ENCODE measurements at places on chromosomes 16 and 17. TPM values are rescaled to one million over a fixed set of nuclear protein-coding genes. Genes with fewer than 3 reads are reported as not detected.

DNA sequence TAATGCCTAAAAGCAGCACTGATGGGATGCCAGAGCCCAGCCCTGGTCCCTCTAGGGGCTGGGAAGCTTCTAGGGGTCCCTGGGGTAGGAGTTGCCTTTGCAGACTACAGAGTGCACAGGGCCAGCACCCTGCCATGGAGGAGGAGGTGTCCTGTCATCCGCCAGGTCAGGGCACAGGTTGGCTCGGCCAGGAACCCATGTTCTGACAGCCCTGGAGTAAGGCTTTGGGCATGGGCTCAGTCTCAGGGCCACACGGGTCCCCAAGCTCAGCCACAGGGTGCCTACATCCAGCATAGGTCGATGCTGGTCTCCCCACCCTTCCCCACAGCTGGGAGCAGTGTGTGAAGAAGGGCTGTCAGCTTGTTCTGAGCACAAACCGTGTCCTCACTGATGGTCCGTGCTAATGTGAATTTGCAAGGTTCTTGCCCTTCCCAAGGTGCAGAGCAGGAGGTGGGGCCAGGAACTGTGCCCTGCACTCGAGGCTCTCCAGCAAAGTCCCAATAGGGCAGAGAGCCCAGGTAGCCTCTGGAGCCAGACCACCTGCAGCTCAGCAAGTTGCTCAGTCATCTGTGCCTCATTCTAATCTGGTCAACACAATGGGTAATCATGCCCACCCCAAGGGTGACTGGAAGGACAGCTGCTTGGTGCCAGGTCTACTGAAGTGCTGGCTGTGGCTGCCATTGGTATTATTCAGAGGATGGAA, 72.8 kb downstream of the AMFR start:
- ATAC-seq = no peak

DNA sequence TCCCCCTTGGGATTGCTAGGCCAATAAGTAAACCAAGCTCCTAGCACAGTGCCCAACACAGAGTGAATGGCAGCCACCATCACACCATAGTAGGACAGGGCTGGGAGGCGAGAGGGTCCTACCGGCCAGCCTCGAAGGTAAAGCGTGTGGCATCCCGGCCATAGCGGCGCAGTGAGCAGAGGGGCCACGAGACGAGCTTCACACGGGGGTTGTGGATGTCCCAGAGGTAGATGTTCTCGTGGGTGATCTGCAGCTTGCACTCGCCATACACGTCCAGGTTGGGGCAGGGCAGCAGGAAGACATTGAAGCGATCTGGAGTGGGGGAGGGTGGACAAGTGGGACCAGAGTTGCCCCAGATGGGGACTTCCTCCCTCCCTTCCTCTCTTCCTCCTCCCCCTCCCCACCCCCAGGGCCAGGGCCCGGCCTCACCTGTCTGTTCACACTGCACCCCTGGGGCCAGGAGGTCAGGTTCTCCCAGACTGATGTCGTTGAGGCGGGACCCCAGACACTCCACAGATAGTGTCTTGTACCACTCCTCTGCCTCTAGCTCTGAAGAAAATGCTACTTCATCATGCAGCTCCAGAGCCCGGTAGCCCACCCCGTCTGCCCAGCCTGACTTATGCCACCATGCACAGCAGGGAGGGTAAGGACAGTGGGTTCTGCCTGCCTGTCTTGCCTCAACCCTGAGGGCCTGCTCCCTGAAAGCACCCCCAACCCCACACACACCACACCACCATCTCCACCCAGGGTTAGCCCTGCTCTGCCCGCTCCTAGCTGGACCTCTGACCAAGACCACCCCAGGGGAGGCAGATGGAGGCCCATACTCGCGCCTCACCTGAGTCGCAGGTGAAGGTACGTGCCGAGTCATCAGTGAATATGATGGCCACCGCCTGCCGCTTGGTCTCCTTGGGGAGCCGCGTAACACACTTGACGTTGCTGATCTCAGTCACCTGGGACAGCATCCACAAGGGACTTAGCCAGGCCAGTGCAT, 11.3 kb downstream of the DOK4 start:
- no peak for ATAC-seq

The KCNH4 gene
- 0.16 TPM for total RNA-seq

GRCh38 chr17:81999976-82000802, 22.5 kb downstream of the CENPX start:
- ATAC-seq = no peak

GRCh38 chr16:31142109-31143010, 6.8 kb upstream of the PRSS8 start:
- ATAC-seq = peak; percentile 94

- ATAC-seq = no peak
Observed at GRCh38 chr17:1559047-1560043, 3.2 kb downstream of the PITPNA start.

DNA sequence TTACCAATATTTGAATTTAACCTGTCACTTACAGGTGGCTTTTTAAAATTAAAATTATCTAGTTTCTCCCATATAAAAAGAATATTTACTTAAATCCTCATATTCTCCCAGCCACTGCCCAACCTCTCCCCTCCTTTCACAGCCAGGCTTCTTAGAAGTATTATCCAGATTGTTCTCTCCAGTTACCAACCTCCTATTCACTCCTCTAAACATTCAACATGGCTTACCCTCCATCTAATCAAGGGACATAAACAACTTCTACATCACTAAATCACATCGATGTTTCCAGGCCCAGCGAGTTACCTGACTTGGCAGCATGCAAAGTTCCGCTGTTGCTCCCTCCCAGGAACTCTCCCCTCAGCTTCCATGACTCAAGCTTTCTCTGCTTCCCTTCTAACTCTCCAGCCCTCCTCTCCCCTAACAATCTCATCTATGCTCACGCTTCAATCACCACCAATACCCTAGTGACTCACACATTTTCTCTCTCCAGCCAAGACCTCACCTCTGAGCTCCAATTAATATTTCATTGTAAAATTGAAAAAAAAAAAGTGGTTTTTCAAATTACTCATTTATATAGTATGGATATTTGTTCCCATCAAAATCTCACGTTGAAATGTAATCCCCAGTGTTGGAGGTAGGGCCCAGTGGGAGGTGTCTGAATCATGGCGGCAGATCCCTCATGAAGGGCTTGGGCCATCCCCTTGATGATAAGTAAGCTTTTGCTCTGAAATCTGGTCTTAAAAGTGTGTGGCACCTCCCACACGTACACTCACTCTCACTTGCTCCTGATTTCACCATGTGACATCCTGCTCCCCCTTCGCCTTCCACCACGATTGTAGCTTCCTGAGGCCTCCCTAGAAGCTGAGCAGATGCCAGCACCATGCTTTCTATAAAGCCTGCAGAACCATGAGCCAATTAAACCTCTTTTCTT, 88.5 kb downstream of the HELZ start:
- ATAC-seq = no peak

DNA sequence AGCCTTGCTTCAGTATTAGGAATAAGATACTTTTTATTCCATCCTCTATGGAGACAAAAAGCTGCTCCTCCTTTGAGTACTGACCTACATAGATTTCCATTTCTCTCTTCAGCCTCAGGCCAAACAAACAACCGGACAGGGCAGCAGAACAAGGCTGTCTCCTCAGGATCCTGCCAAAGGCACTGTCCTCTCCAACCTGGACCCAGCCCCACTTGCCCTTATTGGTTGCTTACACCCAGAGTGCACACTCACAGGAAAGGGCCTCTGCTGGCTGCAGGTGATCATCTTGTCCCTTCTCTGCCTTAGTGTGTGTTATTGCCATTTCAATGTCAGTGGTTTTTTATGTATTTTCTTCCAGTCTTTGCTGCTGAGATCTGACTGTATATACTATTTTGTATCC, 26.6 kb downstream of the LIG3 start:
- no peak for ATAC-seq

DNA sequence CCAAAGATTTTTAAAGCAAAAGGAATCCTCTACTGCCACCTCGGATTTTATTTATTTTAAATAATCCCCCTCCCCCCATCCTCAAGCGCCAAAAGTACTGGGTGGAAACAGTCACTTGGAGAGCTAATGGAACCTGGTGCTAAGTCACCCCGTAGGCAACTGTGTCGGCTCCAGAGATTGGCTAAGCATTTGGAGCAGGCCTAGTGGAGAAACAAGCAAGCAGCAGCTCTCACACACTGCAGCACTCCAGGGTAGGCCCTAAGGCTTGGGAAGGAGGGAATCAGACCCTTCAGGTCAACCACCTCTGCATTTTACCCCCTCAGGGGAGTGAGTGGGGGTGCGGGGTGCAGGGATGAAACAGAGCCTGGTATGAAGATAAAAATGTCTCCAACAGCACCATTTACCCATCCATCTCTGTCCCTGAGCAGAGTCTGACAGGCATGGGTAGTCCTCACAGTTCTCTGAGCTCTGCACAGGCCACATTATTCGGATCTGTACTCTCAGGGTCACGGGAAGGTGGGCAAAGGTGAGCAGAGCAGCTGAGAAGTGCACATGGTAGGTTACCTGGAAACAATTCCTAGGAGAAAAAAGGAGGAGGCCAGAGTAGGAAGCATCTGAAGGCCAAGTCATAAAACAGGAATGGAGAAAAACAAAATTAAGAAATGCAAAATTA, 27.2 kb upstream of the STAC2 start:
- ATAC-seq = no peak

The RASL10B gene
- 25.9 TPM for total RNA-seq

DNA sequence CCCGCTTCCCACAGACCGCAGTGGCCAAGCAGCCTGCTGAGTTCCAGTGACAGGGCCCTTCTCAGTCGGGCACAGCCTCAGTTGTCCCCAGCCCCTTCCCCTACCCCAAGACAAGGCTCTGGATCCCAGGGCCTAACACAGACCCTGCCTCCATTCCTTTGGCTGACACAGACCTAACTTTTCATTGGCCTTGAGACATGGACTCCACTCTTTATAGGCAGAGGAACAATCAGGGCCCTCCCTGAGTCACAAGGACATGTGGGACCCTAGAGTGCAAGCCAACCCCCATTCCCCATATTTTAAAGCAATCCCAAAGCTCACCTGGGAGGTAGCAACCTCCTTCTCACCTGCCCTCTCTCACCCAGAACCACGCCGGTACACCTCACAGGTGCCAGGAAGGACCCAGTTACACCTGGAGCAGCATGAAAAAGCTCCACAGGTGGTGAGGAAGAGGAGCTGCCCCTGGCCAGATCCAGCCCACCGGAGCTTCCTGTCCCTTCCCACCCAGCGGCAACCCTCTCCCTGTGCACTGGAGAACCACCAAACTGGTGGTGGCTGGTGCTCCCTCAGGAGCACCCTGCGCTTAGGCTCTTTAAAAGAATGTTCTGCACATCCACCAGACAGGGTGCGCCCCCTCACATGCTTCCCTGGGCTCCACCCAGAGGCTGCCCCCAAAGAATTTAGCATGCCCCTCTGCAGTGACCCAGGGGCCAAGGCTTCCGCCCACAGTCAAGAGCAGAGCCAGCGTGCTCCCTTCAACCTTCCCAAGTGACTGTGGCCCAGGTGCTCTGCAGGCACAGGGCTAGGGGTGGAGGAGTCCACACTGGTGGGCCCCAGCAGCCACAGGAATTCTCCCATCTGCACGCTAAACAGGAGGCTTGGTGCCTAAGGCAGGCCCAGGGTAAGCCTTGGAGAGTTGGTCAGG, 3.4 kb downstream of the MNT start:
- no peak for ATAC-seq

DNA sequence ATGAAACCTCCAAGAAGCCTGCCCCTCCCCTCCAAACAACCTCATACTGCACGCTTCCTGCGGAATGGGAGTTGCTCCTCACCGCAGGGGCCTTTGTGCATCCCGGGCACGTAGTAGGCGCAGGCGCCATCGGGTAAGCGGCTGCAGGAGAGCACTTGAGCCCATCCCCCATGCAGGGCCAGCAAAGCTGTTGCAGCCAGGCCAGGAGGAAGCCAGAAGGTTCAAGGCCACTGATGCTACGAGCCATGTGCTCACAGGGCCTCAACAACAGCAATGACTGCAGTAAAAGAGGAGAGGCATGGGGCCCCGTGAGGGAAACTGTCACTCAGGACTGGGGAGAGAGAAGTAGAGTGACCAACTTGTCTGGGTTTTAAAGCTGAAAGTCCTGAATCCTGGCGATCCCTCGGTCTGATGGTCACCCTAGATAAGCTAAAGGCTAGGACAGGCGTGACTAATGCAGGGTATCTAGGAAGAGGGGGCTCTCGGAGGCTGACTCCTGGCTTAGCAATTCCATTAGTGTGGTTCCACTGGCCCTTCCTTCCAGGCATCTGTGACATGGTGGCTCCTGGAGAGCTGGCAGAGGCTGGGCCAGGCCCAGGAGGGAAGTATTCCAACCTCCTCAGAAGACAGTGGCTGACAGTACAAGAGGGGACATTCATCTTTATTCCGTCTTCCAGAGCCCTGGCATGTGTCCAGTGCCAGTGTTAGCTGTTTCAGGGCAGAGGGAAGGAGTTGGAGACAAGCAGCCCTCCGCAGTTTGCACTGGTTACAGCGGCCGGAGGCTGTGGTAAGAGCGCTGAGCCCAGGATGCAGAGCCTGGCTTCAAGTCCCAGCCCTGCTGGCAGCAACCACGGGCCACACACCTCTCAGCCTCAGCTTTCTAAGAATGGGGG, 20.8 kb downstream of the GOSR2 start:
- ATAC-seq = no peak

GRCh38 chr17:28492352-28493310, 13.5 kb upstream of the FOXN1 start:
- ATAC-seq = no peak

The KRT9 gene
- total RNA-seq = not detected

DNA sequence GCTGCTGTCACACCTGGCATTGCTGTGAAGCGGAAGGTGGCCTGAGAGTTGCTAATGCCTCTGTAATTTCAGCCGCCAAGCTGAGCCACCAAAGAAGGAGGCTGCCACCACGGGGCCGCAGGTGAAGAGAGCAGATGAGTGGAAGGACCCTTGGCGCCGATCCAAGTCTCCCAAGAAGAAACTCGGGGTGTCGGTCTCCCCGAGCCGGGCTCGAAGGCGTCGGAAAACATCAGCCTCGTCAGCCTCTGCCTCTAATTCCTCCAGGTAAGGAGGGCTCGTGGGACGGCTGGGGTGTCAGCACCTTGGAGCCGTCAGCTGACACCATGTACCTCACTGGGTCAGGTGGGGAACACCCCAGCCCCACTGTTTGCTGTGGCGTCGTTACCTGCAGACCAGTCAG, 16.2 kb upstream of the IL17C start:
- ATAC-seq = no peak

GRCh38 chr17:78935419-78936323, 10.5 kb upstream of the TIMP2 start:
- peak; percentile 62 for ATAC-seq
